ENCODE measurements at places on chromosomes 2 and 18.

GRCh38 chr2:182949572-182950189, 83.2 kb upstream of the FRZB start:
- DNase-seq: no peak

DNA sequence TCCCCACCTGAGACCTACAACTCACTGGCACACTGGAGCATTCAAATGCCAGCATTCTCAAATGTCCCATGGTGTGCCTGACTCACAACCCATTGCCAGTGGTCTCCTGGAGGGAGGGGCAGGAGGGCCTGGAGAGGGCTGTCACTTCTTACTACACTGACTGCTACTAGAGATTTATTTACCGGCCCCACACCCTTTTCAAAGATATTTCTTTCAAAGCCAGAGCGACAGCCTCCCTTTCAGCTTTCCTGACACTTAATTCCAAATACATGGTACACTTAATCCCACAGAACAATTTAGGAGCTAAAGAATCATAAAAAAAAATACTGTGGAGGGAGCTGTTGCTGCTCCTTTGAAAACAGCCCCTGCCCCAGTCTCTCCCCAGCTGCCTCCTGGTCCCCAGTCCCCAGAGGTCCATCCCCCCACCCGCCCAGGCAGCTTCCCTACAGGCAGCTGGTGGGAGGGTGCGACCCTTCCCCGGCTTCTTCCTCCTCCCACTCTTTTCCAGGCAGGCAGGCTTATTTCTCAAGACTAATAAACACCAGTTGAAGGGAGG, 129.1 kb upstream of the SMAD2 start:
- DNase-seq: no peak

DNA sequence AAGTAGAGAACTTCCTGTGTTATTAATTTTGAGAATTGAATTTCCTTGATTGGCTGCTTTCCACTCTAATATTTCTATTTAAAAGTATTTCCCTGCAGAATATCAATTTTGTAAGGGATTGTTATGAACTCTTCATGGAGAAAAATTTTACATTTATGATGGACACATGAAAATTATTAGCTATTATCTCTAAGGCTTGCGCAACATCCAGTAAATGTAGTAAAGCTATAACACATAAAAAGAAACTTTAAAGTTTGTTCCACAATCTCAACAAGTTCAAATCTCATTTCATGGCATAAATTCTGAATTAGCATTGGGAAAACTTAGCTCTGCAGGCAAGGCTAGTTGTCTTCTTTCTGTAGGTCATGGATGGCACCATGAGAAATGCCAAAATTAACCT, 4.2 kb upstream of the EML4 start:
- no peak for DNase-seq

DNA sequence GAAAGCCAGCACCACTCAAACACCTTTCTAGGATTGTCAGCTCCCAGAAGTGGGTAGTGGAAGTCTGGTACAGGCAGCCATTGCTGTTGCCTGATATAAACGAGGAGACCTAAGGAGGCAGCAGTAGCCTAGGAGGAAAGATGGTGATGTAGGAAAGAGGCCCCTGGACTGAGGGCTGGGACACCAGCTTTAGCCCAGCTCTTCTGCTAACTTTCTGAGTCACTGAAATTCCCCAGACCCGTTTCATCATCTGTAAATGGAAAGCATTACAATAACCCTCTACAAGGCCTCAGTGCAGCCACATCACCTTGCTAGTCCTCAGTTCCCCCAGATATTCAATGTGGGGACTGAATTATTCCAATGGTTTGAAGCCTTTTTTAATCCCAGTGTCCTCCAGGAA, 336.5 kb downstream of the TNS1 start:
- no peak for DNase-seq

DNA sequence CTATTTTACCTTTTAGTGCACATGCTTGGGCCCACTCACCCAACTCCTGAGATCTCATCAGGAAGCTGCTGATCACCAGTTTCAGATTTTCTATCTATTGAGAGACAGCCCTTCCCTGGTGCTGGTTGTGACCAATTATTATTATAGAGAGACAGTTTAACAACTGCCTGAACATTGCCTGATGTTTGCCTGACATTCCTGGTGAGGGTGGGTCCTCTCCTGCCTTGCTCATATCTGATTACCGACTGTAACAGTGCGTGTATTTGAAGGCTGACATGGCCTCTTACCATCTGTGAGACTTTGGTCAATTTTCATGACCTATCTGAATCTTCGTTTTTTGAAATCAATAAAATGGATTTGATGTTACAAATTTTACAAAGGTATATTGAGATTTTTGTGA, 39.0 kb downstream of the FAM171B start:
- no peak for DNase-seq

DNA sequence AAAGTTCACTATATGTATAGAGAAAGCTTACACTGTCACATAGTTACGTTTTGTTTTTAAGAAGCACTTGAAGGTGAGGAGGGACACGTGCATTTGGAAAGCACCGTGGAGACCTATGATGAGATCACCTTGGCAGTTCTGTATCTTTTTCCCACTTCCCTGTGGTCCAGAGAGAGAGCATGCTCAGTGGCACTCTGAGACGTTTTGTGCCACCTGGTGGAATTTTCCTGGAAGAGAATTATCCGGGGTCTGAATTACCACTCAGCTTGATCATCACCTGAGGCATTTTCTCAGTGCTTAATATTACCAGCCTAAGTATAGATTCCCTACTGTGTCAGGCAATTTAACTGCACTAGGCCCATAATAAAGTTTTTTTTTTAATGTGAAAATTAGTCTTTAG, 469.4 kb upstream of the SMIM21 start:
- DNase-seq: no peak

DNA sequence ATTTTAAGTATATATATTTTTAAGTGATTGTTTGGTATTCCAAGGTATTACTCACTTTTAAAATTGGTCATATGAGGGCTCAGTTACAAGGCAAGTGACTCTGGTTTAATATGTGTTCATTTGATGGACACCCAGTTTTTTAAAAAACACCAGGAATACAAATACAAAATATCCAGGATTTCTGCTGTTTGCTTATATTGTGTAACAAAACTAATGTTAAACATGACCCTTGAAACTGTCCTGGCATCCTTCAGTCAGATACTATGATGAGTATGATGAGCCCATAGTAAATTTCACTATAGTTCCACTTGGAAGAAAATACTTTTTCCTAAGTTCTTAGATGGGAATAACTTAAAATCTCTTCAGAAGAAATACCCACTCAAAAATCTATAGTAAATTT, 11.4 kb upstream of the ONECUT2 start:
- no peak for DNase-seq

- DNase-seq: no peak
Observed at GRCh38 chr2:9781252-9781651, 62.0 kb upstream of the TAF1B start.

DNA sequence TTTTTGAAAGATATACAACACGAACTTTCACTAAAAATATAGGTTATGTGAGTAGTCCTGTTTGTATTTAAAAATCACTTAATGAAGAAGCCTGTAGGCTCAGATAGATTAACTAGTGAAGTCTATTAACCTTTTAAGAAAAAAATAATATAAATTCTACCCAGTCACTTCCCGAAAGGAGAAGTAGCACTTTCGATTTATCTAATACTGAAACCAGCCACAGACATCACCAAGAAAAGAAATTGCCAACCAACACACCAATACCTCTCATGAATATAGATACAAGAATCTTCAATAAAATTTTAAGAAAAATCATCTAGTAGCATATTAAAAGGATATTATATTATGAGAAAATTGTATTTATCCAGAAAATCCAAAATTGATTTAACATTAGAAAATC, 160.5 kb downstream of the GALNT13 start:
- DNase-seq: no peak

GRCh38 chr18:39564716-39565115, 1999.1 kb upstream of the CELF4 start:
- DNase-seq: no peak

DNA sequence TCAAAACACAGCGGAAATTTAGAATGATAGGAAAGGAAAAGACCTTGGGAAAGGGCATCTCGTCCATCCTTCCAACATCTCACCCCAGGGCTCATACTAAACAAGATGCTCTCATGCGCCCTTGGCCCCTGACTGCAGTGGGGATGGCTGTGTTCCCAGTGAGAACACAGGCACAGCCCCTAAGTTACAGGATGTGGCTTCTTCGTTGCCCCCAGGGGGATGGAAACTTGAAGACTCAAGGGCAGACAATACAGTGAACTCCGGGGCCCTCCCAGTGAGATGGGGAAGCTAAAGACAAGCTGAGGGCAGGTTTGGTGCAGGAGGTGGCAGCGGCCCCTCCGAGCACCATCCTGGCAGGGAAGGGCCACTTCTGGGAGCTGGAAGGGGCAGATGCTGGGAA, 139.7 kb downstream of the INO80D start:
- no peak for DNase-seq

- no peak for DNase-seq
Observed at GRCh38 chr2:88141952-88142351, 14.1 kb upstream of the FABP1 start.

DNA sequence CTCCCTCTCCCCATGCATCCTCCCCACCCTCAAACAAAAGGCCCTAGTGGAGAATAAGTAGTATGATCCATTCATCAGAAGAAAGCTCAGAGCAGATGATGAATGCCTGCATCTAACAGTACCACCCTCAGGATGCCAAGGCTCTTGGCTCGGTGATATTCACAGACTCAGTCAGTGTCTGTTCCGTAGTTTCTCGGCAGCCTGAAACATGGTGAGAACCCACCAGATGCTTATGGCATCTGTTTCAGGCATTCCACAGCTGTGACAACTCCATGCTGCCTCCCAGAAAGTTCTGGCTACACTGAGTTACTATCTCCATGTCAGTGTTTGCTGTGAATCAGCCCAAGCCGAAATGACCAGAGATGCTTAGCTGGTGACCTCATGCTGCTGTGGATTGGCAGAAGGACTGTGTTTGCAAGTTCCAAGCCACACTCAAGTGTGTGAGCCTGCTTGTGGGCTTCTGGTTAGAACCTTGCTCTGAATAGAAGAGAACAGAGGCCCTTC, 83.9 kb downstream of the WDSUB1 start:
- DNase-seq: no peak

- DNase-seq: no peak
Observed at GRCh38 chr2:237739101-237739500, 59.5 kb upstream of the RBM44 start.

GRCh38 chr2:207041279-207041678, 102.0 kb downstream of the CPO start:
- no peak for DNase-seq

DNA sequence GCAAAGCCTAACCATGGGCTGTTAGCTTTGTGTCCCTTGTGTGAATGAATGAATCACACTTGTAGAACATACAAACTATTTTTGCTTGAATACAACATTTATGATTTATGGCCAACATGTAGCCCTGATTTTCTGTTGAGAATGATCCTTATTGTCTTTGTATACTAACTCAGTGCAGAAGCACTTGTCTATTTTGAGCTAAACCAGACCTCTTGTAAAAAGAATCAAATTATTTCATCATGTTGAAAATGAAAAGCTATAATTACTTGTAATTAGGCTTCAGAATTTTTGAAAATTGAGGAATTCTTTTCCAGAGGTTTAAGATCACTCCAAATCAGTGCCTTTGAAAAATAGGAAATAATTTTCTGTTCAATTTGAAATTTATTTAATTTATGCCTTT, 85.9 kb downstream of the ZNF407 start:
- DNase-seq: no peak

- DNase-seq: no peak
Observed at GRCh38 chr2:11303290-11304013, 41.0 kb downstream of the ROCK2 start.

DNA sequence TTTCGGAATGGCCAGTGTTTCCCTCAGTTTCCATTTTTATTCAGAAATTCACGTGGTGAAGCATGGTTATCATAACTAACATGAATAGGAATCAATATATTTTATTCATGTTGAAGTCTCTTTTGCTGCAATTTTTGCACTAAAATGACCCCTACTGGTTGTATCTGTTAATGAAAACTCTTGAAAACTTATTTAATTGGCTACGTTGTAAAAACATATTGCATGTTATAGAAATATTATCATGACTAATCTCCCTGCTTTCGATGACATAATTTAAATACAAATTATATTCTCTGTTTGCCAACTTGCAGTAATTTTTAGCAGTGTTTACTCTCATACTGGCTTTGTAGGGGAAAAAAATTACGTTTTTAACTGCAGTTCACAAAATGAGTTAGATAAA, 3.5 kb downstream of the CRIM1 start:
- DNase-seq: no peak

GRCh38 chr18:35807811-35808335, 164.6 kb upstream of the RMP24 start:
- no peak for DNase-seq

GRCh38 chr18:2002604-2003003, 568.7 kb downstream of the METTL4 start:
- no peak for DNase-seq

DNA sequence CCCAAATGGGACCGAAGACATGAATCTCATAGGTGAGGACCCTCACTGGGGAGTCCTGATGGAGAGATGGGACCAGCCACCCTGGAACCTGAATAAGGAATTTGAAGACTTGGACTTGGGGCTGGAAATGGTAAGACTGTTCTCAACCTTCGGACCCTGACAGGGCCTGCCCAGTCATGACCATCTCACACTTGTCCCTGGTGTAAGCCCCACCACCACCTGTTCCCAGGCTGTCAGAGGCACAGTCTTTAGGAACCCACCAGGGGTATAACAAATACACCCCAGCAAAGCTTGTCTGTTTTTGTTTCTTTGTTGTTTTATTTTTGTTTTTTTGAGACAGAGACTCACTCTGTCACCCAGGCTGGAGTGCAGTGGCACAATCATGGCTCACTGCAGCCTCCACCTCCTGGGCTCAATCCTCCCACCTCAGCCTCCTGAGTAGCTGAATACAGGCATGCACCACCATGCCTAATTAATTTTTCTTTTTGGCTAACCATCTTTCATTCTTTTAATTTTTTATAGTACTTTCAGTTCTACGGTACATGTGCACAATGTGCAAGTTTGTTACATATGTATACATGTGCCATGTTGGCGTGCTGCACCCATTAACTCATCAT, 106.1 kb downstream of the GFPT1 start:
- DNase-seq: no peak

GRCh38 chr2:126748929-126749518, 93.1 kb downstream of the GYPC start:
- no peak for DNase-seq

DNA sequence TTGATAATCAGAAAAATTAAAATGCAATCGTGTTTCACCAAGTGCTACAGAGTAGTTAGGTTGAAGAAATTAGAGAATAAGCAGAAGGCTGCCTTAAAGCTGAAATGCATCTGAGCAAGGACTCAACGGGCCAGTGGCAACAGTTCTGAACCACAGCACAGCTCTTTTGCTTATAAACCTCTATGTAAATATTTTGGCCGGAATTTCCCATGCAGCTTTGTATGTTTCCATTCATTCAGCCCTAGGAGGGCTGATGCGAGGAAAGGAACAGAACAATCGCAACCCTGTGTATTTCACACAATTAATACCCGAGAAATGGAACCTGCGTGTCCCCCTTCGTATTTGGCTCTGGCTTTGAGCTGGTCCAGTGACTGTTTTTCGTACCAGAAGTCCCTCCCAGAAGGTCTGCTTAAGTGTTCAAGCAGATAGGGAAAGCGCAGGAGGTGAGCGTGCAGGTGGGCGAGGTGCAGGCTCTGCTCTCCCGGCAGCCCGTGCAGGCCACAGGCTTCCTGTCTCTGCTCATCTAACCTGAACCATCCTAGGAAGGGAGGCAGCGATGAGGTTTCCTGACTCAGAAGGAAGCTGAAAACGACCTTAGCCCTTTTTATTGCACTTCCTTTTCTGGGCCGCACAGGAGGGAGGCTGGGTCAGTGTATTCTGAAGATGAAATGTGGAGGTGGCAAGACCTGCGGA, 67.3 kb downstream of the ASB1 start:
- DNase-seq: no peak

Data from activated CD8-positive, alpha-beta memory T cell treated with anti-CD3 and anti-CD28 coated beads for 4 hours (primary cell).